Left lobe of liver (tissue), 2 donors: ENCODE measurements at places on chromosomes 3 and 15.

- DNase-seq, result no peak
These were observed 315.2 kb upstream of the ROBO2 start for GRCh38 chr3:76724706-76725105.

GRCh38 chr3:163622384-163622783, 1455.9 kb downstream of the SI start:
- DNase-seq, result no peak

- no peak for DNase-seq
These were observed 9.9 kb upstream of the CCDC54 start for GRCh38 chr3:107367353-107367752.

GRCh38 chr15:61680260-61681037, 379.8 kb downstream of the VPS13C start:
- DNase-seq, result no peak

DNA sequence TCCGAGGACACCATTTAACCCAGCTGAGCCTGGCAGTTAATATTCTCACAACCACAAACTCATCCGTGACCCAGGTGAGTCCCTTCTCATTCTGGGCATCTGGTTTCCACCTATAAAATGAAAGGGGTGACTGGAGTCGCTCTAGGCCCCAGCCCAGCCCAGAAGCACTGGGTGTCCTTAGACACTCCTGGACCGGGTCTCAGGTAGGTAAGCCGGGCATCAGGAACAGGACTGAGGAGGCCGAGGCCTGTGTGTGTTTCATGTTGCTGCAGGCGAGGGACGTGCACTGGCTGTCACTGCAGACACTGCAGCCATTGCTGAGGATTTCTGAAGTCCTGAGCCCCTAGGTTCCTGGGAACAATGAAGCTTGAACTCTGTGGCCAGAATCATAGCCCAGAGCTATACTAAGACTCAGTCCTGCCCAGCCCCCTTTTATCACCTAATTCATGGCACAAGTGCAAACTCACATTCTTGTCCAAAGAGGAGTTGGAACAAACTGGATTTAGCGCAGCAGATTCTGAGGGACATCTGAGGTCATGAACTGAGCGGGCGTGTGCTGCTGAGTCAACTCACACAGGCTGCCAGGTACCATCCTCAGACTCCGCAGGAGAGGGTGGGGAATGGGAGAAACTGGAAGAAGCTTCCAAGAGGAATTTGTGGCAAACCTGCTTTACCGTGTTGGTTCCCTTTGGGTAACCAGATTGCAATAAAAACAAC, 184.9 kb downstream of the FAM43A start:
- DNase-seq, result peak; percentile 71

- no peak for DNase-seq
These were observed 13.6 kb upstream of the ADAMTS17 start for GRCh38 chr15:100355342-100355741.
